ENCODE measurements at places on chromosomes 7 and 10.

DNA sequence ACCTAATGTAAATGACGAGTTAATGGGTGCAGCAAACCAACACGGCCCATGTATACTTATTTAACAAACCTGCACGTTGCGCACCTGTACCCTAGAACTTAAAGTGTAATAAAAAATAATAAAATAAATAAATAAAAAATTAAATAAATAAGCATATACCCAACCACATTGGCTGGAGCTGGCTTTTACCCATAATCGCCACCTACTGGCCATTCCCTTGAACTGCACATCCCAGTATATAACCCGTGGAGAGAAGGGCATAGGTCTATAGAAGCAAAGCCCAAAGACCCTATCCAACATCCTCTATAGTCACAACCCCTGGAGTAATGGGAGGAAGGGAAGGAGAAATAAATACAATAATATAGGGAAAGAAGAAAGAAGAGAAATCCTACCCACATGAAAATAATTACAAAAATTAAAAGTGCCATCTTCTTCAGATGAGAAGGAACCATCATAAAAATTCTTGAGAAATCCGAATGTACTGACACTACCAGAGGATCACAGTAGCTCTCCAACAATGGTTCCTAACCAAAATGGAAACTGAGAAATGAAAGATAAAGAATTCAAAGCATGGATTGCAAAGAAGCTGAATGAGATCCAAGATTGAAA is 65.6 kb downstream of the TWIST1 start:
- DNase-seq, result no peak

DNA sequence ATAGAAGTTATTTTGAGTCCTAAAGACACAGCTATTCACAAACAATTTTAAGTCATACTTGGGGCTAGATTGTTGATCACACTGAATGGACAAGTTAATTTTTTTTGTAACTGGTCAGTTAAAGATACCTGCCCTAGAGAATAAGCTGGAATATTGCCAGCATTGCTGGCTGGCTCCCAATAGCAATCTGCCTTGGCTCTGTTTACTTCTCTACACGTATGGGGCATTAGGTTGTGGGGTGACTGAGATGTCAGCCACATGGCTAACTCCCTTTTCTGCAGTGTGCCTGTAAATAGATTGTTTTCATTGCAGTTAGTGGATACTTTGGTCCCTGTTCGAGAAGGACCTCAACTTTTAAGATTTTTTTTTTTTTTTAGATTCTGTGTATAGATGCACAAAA is 128.2 kb downstream of the SEMA3E start:
- DNase-seq, result no peak

DNA sequence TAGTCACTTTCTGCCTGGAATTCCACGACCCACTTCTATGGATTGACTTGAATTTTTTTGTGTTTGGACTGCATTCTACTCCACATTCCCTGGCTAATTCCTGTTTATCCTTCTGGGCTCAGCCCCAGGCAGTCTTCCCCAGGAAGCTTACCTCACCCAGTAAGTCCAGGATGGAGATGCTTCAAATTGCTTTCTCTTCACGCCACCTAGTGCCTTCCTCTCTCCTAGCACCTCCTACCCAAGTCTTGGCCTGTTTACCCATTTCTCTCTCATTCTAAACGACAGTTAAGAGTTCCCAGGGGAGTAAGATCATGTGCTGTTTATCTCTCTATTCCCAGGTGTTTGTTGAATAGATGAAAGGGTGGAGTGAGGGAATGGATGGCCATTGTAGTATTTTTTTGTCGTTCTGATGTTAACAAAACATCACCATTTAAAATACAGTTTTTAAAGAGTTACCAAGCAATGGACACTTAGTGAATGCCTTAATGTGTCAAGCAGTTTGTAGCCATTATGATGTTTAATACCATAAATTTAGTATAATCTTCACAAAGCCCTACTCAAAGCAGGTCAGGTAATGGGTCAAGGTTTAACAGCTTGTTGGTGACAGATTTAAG is 45.5 kb upstream of the TARP start:
- DNase-seq, result no peak

DNA sequence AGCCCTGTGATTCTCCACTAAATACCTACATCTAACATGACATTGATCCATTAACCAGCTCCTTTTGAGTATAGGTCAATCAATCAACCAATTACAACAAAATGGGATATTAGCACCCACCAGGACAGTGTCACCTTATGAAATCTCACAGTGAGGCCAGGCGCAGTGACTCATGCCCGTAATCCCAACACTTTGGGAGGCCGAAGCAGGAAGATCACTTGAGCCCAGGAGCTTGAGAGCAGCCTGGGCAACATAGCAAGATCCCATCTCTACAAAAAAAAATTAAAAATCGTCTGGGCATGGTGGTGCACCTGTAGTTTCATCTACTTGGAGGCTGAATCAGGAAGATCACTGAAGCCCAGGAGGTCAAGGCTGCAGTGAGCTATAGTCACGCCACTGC is 28.5 kb downstream of the SRRM3 start:
- no peak for DNase-seq

- DNase-seq, result no peak
These were observed 63.5 kb downstream of the HIPK2 start for GRCh38 chr7:139714163-139714901.

- DNase-seq, result no peak
These were observed 178.5 kb downstream of the GPAM start for GRCh38 chr10:112005044-112005443.

DNA sequence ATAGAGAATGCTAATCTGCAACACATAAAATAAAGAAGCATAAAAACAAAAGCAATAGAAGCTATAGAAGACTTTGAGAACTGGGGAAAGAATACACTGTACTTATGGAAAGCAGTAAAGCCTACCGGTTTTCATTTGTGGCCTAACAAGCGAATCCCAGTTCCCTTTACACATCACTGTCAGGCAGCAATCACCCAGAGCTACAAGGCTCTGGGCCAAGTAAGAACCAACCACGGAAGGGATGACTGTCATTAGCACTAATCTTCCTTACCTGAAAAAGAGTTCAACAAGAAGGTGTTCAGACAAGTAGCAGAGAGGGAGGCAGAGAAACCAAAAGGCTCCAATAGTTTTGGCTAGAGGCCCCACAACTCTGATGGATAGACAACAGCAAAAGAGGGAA is 15.0 kb downstream of the CCDC6 start:
- no peak for DNase-seq

DNA sequence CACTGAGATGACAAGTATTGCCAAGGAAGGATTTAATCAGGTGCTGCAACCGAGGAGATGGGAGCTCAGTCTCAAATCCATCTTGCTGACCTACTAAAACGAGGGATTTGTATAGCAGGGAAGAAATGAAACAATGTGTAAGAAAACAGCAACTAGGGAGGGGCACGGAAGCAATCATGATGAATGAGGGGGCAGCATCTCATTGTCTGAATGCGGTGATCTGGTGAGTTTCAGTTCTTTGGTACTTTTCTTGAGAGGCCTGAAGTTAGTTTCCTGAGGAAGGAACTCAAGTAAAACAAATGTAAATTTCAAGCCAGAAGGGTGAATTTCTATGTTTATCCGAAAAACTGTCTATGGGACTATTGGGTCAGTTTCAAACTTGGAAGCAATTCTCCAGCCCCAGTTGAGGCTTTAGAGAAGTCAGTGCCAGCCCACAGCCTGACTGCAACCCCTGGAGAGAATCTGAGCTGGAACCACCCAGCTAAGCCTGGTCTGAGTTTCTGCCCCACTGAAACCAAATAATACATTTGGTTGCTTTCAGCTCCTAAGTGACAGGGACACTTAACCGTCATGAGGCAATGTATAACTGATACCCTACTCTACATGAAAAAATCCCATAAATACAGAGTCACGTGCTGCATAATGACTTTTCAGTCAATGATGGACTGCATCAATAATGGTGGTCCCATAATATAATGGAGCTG is 45.8 kb upstream of the TNS3 start:
- no peak for DNase-seq

DNA sequence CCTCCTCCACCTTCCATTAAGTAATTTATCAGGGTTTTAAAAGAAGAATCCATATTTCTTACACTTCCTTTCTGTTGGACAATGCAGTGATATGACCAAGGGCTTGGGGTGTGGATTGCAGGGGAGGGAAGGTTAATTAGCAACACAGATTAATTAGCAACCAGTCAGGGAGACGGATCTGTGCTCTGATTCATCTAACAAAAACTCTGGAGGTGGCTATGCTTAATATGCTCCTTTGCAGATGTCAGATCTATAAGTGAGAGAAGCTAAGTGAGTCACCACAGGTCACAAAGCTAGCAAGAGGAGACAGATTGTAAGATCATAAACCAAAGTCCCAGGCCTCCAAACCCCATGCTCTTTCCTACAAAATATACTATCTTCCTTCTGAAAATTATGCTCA is 178.8 kb upstream of the ITGB1 start:
- DNase-seq, result no peak

- DNase-seq, result no peak
These were observed 27.1 kb downstream of the KLF6 start for GRCh38 chr10:3757638-3758490.

DNA sequence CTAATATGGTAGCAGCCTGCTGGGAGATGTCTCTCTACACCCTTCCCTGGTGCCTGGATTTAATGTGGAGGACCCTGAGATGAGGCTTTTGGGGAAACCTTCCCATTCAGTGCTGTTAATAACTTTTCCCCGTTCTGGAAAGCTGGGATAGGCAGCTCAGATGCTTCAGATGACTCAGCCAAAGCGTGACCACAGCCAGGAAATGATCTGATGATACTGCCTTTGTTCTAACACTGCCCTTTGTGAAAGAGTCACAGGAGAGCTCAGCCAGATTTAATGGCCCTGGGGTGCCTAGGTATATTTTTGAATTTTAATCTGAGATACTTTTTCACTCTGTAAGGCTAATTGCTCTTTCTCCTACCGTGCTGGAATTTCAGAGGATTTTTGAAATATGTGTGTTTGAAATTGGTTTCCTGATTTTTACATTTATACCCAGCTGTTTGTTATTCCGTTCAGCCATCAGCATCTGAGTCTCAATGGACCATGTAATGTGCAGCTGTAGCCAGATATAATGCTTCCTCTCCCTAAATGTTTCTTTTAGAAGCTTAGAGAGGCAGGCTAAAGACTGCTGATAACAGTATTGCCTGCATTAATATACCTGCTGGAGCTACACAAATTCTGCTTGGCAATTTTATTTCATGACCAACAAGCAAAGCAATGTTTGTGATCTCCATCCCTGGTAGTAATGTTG is 17.8 kb downstream of the CELF2 start:
- no peak for DNase-seq

DNA sequence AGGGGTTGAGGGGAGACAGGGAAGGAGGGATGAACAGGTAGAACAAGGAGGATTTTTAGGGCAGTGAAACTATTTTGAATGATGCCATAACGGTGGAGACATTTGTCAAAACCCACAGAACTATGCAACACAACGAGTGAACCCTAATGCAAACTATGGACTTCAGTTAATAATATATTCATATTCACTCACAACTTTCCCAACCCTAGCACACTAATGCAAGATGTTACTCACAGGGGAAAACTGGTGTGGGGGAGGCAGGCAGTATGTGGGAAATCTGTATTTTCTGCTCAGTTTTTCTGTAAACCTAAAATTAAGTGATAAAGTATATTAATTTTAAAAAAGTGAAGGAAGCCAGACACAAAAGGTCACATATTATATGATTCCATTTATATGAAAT is 17.3 kb downstream of the GNA12 start:
- no peak for DNase-seq

DNA sequence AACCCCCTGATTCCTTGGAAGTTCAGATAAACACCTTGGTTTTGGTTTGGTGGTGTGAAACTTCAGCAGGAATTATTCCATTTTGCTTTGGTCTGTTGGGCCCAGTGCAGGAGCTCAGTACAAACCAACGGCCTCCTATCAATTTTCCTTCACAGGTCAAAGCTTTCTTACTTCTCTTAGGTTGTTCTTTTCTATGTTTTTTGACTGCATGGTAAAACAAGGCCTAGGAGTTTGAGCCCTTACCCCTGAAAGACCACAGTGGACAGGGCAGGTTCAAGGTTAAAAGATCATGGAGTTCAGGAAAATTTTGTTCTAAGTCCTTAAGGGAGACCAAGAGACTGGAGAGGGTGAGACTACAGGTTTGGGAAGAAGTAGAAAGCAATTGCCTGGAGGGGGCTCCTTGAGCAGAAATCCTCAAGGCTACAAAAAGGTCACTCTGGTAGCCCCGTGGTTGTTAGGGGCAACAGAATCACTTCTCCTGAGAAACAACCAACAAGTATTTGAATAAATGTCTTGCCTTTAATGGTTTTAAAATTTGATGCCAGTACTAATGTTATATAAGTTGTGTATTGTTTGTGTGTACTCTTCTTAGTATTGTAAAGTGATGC is 40.9 kb upstream of the FHIP2A start:
- no peak for DNase-seq

- DNase-seq, result peak; percentile 27
These were observed at the start of gene BLNK for GRCh38 chr10:96271016-96271815. TSS of gene BLNK (minus strand) at chr10:96271569. CDS start at chr10:96271398, 171 bp downstream.

DNA sequence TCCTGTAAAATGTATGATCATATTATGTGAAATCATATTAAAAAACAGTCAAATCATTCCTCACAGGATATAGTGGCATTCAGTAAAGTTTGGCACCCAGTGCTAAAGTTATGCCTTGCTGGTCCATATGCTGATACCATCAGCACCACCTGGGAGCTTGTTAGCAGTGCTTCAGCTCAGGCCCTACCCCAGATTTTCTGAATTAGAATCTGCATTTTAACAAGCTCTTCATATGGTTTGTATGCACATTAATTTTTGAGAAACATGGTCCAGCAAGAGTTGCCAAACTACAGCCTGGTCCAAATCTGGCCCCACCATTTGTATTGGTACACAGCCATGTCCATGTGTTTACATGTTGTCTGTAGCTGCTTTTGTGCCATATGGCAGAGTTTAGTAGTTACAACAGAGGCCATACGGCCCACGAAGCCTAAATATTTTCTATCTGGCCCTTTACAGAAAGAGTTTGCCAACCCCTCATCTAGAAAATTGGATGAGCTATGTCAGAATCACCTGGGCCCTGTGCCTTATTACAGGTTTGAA is 30.1 kb downstream of the RAB18 start:
- no peak for DNase-seq

DNA sequence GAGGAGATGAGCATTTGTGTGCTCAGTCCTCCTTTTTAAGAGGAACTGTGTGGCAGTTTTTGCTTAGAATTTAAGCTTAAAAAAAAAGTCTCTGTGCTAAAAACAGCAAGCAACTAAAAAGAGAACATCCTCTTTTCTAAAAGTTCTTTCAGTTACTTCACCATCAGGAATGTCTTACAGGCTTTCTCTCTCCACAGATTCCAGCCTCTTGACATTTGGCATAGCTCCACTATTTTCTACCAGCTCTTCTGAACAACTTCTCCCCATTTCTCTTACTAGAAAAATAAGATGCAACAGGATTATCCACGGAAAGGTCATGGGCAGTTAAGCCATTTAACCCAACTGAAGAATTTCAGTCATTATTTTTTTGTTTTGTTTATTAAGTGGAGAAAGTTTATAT is 13.2 kb downstream of the PCLO start:
- no peak for DNase-seq

DNA sequence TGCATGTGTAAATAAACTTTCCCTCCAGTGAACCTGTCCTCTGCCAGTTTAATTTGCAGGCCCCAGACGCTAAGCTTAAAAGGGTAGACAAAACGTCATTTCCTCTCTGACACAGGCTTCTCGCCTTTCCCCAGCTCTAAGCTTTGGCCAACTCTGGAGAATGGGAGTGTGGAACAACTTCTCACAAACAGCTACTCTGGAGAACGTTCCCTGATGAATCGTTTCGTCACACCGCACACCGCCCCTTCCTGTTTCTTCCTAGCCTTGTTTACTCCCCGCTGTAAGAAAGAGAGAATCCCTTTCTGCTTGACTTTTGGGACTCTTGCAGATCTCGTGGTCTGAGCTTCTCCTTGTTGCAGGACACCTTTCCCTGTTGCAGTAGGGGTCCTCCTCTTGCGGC is 564.2 kb downstream of the TCERG1L start:
- DNase-seq, result no peak

Data from omental fat pad (tissue), 4 donors.